ENCODE measurements at places on chromosomes 11 and 22.

GRCh38 chr22:45094825-45095224, 68.9 kb upstream of the NUP50 start:
- DNase-seq, result no peak

GRCh38 chr11:69274531-69275016, 19.4 kb upstream of the MYEOV start:
- no peak for DNase-seq

- no peak for DNase-seq
Measured at GRCh38 chr22:45101515-45102227, 62.1 kb upstream of the NUP50 start.

DNA sequence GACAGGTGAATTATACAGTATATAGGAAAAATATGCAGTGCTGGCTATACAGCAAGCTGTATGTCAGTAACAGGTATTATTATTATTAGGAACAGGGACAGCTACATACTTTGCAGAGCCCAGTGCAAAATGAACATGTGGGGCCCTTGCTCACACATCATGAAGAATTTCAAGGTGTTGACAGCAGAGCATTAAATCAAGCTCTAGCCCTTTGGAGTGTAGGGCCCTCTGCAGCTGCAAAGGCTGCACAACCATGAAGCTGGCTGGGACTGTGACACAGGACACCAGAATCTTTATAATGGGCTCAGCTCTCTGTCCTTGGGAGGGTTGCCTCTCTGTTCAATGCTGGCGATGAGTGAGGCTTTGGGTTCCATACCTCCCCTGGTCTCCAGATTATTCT, 44.9 kb upstream of the DAGLA start:
- DNase-seq, result no peak

DNA sequence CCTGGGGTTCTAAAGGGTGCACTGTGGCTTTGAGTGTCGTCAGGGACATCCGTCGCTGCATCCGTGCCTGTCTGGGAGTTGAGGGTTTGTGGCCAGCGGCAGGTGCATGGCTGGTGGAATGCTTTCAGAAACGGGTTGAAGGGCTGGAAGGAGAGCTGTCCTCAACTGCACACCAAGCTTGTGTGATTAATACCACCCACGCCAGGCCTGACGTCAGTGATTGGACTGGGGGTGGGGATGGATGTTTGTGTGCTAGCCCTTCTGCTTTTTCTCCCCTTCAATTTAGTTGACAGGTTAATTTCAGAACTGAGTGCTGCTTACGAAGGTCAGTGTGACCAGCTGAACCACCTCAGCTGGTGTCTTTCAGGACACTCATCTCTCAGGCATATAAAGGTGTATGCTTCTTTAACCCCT, 3.2 kb upstream of the GAB2 start:
- no peak for DNase-seq

- no peak for DNase-seq
Measured at GRCh38 chr22:45686004-45686403, 14.4 kb downstream of the ATXN10 start.

- no peak for DNase-seq
Measured at GRCh38 chr22:43289976-43290721, 53.0 kb downstream of the SCUBE1 start.

DNA sequence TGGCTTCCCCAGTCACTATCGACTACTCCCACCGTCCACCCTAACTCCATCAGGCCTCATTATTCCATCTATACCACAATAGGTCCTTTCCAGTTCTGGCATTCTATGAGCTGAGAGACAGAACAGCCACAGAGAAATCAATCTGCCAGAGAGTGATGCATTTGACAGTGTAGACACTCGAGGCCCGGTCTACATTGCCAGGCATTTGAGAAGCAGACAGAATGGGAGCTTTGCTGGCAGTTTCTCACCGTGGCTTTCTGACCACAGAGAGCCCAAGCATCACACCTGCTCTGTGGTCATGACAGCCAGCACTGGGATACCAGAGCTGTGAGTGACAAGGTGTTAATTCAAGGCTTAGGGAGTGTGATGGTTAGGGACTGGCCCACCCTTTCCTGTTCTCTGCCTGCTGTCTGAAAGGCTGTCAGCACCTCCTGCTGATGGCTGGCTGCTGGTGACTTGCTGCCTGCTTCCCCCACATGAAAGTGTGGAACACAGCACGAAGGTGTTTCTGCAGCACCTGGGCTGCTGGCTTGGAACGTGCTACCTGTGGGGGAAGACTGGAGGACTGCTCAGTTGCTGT, 137.8 kb downstream of the KIRREL3 start:
- DNase-seq, result no peak

- DNase-seq, result no peak
Measured at GRCh38 chr11:8290081-8290810, 26.6 kb upstream of the LMO1 start.

DNA sequence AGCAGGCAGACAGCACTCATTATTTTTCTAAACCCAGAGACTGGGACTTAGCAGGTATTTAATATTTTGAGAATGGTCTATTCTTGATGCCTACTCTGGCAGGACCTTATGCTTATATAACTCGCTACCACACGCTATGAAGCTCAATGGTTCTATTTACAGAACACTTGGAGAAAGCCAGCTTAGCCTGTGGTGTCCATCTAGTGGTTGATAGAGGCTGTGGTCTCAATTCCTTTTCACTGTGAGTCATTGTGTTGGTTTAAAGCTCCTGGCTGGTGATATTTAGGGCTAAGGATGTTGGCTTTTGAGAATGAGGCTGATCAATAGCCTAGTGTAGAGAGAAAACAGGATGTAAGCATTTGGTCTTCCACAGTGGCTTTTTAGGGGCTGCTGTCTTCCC, 206.4 kb downstream of the DBX1 start:
- no peak for DNase-seq

DNA sequence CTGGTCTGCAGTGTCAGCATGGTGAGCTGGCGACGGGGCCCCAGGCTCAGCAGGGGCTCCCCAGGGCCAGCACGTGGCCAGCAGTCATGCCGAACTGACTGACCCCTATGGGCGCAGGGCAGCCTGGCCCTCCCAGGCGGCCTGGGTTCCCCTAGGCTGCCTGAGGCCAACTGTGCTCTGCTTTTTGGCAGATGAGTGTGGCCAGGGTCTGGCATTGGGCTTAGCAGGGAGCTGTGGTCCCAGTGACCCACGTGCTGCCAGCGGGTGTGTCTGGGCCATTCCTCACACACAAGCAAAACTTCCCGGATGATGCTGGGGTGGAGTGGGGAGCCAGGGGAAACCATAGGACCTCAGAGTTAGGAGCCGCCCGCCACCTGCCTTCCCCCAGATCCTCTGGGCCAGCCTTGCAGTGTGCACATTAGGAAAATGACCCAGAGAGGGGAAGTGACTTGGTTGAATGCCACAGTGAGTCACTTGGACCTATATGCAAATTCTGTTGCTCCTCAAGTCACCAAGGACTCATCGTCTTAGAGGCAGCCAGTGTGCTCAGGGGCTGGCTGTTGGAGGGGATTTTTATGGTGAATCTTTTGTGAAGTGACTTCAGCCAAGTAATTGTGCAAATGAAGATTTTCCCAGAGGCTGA, 6.5 kb downstream of the ADORA2A start:
- no peak for DNase-seq

- DNase-seq, result no peak
Measured at GRCh38 chr22:19884161-19884953, 29.7 kb upstream of the GNB1L start.

DNA sequence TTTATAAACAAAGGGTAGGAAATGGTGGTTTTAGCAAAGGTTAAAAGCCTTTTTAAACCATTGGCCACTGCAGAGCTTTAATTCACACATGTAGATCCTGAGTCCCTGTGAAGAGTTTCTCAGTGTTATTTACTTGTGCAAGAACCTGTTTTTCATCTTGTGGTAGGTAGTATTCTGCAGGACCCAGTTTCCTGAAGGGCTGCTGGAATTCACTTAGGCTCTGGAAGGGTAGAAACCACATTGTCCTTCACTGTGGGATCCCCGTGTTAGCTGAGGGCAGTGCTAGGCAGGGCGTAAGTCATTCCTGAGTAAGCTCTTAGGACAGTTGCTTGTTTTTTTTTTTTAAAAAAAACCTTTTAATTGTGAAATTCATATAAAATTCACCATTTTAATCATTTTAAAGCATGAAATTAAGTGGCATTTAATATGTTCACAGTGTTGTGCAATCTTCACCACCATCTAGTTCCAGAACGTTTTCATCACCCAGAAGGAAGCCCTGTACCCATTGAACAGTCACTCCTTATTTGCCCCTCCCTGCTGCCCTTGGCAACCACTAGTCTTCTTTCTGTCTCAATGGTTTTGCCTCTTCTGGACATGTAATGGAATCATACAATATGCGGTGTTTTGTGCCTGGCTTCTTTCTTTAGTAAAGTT, 77.7 kb downstream of the C22orf31 start:
- no peak for DNase-seq

DNA sequence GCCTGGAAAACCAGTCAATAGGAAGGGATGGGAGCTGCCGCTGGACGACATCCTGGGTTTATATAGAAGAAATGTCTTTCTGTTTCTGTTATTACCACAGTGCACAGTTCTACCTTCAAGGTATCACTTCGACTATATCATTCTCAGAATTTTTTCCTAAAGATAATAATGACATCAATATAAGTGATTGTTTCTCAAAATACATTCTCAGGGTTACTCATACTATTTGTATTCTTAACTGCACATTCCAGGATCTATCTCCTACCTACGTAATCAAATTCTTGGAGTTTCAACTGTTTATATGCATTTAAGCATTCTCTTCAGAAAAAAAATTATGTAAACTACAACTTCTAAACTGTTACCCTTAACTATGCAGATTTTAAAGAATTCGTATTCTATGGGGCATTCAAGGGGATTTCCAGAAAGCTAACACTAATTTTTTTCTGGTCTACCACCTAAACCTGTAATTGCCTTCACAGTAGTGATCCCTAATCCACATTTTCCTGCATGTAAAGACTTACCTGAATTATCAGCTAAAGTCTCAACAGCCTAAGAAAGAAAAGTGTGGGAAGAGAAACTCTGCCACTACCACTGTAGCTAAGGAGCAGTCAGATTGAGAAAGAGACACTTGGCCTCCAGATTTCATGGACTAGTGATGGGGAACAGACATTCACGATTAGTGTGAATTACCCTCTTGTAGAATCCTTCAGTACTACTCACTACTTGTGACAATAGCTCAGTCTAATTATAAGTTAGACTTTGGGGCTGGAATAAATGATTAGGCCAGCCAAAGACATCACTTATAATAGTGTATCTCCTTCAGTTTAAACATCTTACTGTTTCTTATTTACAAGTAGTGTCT, at the start of gene OR51B5:
TSS of gene OR51B5 (minus strand) at position 51 of the 862 bp plus-strand sequence. CDS start at position 51, 0 bp downstream.
- DNase-seq, result no peak

- no peak for DNase-seq
Measured at GRCh38 chr22:27097933-27098332, 440.5 kb downstream of the MIAT start.

- DNase-seq, result no peak
Measured at GRCh38 chr11:129896062-129896461, 684 bp upstream of the NFRKB start.

DNA sequence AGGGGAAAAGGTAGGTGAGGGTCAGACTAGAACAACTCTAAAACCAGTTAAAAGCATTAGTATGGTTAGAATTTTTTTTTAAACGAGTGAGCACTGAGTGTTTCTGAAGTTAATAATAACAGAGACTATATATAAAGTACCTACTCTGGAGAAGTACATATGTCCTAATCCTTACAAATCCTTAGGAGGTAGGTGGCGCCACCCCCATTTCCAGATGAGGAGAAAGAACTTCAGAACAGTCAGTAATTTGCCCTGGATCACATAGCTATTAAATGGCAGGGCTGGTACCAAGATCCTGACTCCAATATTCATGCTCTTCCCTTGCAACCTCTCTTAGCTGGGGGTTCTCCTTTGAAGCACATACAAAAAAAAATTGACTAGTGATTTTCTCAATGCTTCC, 80.5 kb downstream of the CLPB start:
- DNase-seq, result no peak

GRCh38 chr11:102840018-102840417, 3.4 kb downstream of the MMP3 start:
- DNase-seq, result no peak

- DNase-seq, result no peak
Measured at GRCh38 chr11:128494418-128495332, 92.7 kb downstream of the ETS1 start.

GRCh38 chr22:48782811-48783511, 1044.7 kb downstream of the BRD1 start:
- DNase-seq, result no peak

DNA sequence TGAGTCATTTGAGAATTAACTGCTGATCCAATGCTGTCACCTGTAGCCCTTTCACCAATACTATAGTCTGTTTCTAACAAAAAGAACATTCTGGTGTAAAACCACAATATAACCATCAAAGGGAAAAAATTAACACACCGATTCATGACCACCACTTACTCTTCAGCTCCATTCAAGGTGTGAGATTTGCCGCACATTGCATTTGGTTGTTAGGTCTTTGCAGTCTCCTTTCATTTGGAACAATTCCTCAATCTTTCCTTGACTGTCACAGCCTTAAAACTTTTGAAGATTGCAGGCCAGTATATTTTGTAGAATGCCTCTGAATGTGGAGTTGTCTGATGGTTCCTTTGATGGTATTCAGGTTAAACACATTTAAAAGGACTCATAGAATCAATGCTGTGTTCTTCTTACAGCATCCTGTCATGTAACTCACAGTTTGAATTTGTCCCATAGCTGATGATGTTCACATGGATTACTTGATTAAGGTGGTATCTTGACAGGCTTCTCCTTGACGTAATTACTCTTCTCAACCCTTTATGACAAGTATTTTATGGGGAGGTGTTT, 63.6 kb downstream of the TNRC6B start:
- no peak for DNase-seq

DNA sequence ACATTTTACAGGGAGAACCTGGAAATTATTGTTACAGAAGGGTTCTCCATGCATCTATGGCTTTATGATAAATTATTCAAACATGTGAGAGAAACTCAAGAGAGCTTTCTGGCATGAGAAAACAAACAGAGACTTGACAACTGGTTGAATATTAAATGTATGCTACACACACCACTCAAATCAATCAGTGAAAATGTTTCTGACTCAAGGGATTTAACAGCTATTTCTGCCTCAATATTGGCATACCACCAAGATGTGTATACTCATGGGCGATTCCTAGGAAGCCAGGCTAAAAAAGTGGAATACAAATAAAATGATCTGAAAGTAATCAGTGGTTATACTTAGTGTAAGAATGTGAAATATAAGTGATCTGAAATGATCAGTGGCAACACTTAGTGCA, 15.8 kb upstream of the OR51T1 start:
- no peak for DNase-seq

- DNase-seq, result no peak
Measured at GRCh38 chr11:33874433-33874832, 17.4 kb downstream of the LMO2 start.

Measured in activated T-cell treated with anti-CD3 and anti-CD28 coated beads for 1 hour (primary cell).